ENCODE measurements at places on chromosomes 6 and 20.

DNA sequence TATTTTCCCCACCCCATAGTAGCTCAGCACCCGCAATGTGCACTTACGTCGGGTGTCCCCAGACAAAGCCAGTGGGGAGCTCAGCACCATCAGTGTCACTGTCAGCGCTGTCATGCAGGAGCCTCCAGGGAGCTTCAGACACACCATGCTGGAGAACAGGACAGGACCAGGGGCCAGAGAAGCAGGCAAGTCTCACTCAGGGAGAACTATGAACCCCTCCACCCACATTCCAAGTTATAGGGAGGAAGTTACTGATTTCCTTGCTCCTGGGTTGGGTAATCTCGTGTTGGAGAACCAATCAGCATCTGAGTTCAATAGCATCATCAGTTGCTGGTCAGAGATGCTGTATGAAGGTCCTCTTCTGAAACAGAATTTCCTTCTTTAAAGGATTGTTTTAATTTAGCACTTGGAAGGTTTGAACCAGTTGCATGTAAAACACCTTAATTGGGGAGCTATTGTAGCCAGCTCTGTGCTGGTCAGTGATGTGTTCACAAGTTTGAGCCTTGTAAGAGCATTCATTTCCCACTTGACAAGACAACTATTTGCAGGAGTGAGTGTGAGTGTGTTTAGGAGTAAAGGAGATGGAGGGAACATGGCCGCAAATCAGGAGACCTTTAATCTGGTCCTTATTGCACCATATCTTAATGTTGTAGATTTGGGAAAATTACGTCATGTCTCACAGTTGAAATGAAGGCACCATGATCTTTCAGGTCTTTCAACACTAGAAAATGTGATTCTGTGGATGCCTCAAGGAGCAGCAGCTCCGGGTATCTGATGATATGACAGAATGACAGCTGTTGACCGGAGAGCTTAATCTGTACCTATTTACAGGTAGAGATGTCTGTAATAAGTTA lies at the start of gene HLA-DRB1:
TSS of gene HLA-DRB1 (minus strand) at position 253 of the 854 bp plus-strand sequence. CDS start at position 147, 106 bp downstream.
- no peak for DNase-seq

GRCh38 chr6:63677282-63677681 lies 41.7 kb downstream of the PHF3 start:
- no peak for DNase-seq

GRCh38 chr6:143747347-143747842 lies 69.6 kb downstream of the PHACTR2 start:
- DNase-seq, result no peak

- no peak for DNase-seq
Observed at GRCh38 chr6:71388068-71388744, 99.6 kb downstream of the OGFRL1 start.

- DNase-seq, result no peak
Observed at GRCh38 chr6:128252341-128253176, 267.8 kb downstream of the PTPRK start.

DNA sequence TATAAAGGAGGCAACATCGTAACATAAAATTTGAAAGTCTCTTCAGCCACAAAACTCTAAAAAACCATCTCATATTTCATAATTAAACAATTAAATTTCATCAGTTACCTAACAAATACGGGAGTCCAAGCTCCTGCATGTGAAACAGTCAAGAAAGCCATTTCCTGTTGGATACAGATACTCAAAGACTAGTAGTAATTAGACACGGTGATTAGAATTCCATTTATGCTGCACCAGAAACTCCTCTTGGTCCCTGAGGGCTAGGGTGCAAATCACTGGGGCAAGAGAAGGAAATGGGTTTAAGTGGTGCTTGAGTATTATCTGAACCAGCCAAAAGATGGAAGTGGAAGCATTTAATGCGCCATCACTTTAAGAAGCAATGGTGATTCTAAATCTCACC lies 27.4 kb downstream of the TRAM2 start:
- no peak for DNase-seq

DNA sequence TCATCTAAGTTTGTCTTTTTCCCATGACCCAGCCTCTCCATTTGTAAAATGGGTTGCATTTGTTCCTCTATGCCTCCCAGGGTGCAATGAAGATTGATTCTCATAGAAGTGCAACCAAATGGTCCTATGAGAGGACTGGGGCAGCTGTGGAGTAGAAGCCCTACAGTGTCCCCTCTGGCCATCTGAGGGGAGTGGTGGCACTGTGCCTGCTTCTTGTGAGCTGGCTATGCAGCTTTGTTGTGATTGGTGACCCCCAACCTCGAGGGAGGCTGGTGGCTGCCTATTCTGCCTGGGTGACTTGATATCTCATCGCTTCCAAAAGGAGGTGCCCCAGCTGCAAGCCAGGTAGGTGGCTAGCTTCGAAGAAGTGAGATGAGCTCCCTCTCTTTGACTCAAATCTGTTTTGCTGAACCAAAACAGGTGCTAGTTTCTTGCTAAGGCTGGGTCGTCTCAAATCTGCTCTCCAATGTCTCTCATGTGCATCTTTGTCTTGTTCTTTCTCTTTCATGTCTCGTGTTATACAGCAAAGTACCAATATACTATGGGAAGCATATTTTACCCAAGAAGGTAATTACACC lies 33.9 kb downstream of the TXLNB start:
- DNase-seq, result no peak

DNA sequence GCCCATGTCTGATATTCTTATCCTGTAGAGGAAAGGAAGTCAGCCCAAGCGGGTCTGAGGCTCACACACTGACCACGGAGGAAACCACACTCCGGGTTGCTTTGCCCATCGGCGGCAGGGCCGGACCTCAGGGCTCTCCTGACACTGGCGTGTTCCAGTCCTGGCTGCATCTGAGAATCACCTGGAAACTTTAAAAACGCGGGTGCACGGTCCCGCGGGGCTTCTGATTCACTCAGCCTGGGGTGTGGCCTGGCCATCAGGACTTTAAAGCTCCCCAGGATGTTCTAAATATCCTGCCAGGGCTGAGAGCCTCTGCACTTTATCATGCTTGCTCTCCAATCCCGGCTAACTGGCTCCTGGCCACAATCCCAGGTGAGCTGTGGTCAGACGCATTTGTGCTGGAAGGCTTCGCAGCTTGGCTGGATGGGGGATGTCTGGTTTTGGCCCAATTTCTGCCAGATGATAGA lies 47.7 kb upstream of the DACT2 start:
- DNase-seq, result no peak

DNA sequence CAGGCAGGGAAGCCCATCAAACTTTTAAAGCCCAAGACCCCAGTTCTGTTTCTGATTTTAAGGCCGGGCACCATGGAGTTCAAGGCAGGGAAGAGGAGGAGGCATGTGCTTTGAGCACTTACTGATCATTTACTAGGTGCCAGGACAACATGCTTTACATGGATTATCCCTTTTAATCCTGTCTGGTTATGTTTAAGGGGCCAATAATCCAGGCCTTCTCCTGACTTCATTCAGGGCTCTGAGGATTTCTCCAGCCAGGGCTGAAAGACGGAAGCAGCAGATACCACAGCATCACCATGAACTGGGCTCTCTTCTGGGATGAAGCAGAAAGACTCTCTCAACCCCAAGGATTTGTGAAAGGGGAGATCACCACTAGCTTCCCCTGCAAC lies 4.1 kb downstream of the CCND3 start:
- DNase-seq, result no peak

DNA sequence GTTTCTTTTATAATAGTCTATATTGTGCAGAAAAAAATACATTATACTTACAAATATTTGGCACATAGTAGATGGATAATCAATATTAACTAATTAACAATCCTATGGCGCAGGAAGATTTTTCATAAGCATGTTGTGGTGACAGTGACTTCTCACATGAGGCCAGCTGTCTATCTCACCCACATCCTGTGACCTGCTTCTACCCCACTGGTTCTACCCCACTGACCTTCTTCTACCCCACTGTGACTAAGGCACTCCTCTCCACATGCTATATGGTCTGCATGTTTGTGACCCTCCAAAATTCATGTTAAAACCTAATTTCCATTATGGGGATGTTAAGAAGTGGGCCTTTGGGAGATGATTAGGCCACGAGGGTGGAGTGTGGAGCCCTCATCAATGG lies 394.8 kb upstream of the AGPAT4 start:
- no peak for DNase-seq

GRCh38 chr20:40738976-40739375 lies 49.9 kb upstream of the MAFB start:
- DNase-seq, result no peak

DNA sequence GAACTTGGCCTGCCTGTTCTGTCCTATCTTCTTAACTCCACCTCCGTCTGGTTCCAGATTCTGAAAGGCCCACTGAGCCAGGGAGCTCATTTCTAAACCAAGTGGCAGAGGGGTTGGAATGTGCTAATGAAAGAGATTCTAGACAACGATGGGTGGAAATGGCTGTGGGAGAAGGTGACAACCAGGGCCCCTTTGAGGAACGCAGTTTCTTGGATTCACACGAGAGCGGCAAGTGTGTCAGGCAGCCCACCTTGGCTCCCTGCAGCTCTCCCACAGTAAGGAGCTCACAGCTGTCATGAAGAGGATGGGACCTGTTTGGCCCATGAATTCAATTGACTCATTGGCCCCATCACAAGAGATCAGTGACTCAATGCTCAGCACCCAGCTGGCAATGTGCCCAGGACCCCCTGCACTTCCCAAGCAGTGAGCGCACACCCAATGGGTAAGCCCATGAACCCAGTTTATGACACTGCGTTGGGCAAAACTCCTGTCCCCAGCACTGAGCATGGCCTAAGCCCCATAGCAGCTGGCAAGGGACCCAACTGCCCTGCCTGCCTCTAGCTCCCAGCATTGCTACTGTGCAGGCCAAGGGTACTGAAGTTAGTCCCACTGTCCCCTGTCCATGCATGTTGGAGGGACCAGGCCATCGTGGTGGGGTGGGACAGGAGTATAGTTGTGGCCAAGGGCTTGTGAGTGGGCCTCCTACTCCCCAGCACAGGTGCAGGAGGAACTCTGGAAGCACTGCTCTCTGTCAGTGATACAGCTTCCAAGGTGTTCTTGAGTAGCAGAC lies 16.4 kb downstream of the MRPS18A start:
- DNase-seq, result no peak

DNA sequence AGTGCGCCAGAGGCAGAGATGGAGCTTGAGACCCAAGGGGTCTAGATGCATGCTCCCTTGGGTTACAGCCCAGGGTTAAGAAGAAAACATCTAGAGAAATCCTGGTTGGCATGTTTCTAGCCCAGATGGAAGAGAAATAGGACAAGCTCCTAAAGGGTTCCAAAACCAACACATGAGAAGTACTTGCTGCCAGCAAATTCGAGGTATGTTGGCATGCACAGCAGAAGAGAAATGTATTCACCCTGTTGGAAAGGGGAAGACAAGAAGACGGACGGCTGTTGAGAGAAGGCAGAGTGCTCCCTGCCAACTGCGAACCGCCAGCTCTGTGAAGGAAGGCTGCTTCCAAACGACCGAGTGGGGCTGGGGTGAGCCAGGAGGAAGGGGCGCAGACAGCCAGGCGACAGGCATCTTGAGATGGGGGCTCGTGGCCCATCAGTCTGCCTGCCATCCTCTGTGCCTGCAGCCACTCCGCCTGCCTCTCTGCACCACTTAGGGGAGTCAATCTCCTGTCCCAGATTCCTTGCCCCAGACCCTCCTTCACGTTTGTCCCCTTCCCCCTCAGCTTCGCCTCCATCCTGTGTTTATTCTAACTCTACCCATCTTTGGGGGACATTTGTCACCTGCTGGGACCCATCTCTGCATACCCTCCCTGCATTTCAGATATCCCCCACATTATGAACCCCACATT lies 249.2 kb downstream of the CDC5L start:
- DNase-seq, result no peak

DNA sequence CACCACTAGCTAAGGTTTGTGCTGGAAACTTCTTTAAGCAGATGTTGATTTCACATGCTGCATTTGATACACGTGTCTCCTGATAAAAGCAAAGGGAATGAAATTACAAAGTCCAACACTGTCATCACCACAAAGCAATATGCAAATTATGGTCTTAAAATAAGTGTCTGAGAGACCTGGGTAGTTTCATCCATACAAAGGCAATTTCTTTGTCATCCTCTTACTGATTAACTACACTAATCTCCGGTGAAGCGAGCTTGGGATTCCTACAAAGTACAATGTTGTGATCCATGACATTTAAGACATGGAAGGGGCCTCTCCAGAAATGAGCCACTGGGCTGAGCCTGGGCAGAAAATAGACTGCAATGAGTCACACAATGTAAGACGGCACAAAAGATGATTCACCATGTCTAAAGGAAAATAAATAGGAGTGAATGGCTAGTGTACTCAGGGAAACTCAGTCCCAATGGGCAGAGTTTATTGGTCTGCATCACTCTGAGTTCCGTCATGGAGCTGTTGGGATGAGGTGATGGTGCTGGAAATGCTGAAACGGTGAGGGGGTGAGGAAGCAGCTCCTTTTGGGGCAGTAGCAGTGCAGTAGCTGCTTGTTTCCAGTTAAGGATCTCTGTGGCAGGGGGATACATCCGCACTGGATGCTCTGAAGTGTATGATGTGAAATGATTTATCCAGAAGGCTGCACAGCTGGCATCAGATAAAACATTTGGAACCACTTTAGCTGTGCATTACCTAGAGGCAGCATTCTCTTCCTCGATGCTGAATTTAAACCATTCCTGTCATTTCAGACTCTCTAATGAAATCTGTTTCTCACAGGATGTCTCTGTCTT lies 103.3 kb downstream of the IBTK start:
- no peak for DNase-seq

DNA sequence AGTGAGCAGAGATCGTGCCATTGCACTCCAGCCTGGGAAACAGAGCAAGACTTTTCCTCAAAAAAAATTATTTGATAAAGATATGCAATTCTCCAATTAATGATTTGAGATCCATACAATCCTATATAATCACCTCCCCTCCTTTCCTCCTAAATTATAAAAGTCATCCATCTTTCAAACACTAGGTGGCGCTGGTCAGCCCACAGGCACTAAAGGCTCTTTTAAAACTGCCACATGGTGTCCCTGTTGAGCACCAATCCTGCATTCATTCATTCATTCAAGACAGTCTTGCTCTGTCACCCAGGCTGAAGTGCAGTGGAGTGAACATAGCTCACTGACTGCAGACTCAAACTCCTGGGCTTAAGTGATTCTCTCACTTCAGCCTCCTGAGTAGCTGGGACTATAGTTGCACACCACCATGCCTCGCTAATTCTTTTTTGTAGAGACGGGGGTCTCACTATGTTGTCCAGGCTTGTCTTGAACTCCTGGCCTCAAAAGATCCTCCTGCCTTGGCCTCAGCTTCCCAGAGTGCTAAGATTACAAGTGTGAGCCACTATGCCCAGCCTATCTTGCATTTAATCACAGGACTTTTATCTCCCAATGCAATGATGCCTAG lies 58.7 kb upstream of the SLC2A12 start:
- no peak for DNase-seq

- DNase-seq, result no peak
Observed at GRCh38 chr6:72675396-72675795, 53.5 kb downstream of the KCNQ5 start.

DNA sequence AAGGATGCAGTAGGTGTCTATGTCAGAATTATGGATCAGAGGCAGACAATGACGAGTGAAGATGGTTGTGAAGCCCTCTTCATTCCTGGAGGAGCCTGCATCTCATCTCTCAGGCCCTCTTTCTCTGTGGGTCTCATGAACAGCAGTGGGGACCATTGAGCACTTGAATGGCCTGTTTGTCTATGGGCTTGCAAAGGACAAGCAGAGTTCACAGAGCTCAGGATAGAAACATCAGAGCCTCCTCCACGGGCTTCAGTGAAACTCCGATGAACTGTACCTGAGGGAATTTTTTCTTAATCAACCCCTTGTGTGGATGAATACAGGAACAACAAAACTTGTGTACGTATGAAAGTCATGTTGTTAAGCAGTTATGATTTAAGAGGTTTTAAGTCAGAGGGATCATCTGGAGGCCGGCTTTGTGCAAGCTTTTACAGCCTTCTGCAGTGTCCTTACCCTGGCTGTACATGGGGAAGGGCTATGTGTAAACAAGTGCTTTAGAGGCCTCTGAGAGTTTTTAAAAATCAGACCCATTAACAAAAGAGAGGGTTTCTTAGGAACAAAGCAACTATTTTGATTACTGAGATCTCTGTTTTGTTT lies 29.7 kb upstream of the PI16 start:
- no peak for DNase-seq

All from activated naive CD4-positive, alpha-beta T cell (primary cell).